ENCODE measurements at places on chromosomes 12 and 14.

- no peak for DNase-seq
Observed at GRCh38 chr12:1595690-1596347, 1.4 kb upstream of the FBXL14 start.

DNA sequence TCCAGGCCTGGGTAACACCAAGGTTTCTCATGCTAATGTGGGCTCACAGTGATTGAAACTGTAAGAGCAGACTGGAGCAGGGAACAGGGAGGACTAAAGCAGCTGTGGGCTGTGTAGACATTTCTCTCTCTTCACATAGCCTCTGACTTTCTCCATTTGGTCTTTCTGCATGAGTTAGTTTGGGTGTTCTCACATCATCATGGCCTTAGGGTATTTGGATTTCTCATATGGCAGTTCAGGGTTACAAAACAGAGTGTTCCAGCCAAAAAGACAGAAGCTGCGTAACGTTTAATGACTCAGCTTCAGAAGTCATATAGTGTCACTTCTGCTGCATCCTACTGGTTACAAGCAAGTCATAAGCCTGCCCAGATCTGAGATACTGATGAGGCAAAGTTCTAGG is 52.0 kb upstream of the OSBPL8 start:
- no peak for DNase-seq

- DNase-seq = no peak
Observed at GRCh38 chr14:93937519-93937918, 10.4 kb downstream of the FAM181A start.

- DNase-seq = no peak
Observed at GRCh38 chr14:91983588-91983987, 36.1 kb upstream of the FBLN5 start.

- DNase-seq = no peak
Observed at GRCh38 chr12:14167005-14167628, 185.7 kb upstream of the GRIN2B start.

- no peak for DNase-seq
Observed at GRCh38 chr14:51862860-51863259, 2.4 kb downstream of the GNG2 start.

GRCh38 chr12:63304887-63305316 is 153.9 kb upstream of the AVPR1A start:
- no peak for DNase-seq

Measured in activated T-helper 1 cell treated with Interleukin-2 at 50 U/mL for 16 hours (primary cell).